ENCODE measurements at places on chromosomes 6 and 20.

GRCh38 chr6:137680705-137681346, 186.2 kb upstream of the TNFAIP3 start:
- DNase-seq = no peak

GRCh38 chr6:75528423-75528822, 34.8 kb upstream of the FILIP1 start:
- DNase-seq = no peak

DNA sequence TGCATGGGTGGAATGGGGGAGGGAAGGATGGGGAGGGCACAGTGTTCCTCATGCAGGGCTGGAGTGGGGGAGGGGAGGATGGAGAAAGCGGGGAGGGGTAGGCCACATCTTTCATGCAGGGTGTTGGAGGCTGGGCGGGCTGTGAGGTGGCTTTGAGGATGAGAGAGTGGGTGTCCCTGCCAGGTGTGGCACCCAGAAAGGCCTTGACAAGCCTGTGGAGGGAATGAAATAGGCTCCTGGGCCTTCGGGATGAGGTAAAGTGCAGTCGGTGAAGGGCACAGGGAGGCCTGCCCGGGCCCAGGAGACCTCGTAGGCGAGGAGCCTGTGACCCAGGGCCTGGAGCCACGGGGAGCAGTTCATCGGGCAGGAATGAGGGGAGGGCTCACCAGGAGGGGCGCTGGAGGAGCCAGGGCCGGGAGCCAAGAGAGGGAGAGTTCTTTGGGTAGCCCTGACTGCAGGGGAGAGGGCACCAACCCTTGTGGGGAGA, 7.6 kb downstream of the CEBPB start:
- no peak for DNase-seq

DNA sequence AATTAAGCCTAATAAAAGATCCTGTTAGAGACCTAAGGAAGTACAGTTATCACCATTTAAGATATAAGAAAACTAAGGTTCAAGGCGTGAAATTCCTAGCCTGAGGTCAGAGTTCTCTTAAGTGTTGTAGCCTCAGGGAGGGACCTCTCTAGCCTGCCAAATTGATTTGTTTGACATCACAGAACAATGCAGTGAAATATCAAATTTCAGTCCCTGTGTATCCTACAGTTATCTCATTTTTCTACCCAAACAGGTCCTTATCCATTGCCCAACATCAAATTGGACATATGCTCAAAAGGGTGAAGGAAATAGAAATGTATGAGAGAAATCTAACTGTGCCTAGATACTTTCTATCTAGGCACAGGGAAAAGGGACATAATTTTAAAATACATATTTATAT, 63.0 kb downstream of the NCOA7 start:
- no peak for DNase-seq
